Tibial nerve (tissue), 4 donors: ENCODE measurements at places on chromosomes 16 and 17.
A peak's percentile ranks its signal among the peaks of the same experiment; 100 is the strongest.

GRCh38 chr16:73339821-73340220 lies 291.9 kb upstream of the ZFHX3 start:
- no peak overlapping the region for H3K27ac ChIP-seq
- H3K36me3 ChIP-seq, result no peaks in the 10 kb centered on the region
- H3K4me1 ChIP-seq, result no peaks in the 10 kb centered on the region
- no peak for DNase-seq
- H3K27me3 ChIP-seq, result no peaks in the 10 kb centered on the region

GRCh38 chr16:74503412-74503811 lies 82.1 kb upstream of the CLEC18B start:
- H3K4me3 ChIP-seq, result no peak overlapping the region
- no peak for DNase-seq
- H3K27ac ChIP-seq, result no peak overlapping the region
- peaks cover 19% of the 10 kb centered on the region for H3K4me1 ChIP-seq

GRCh38 chr17:9817086-9817485 lies 4.8 kb downstream of the GSG1L2 start:
- H3K27me3 ChIP-seq, result no peaks in the 10 kb centered on the region
- H3K36me3 ChIP-seq, result no peaks in the 10 kb centered on the region
- H3K4me3 ChIP-seq, result no peak overlapping the region
- no peak overlapping the region for H3K27ac ChIP-seq
- no peaks in the 10 kb centered on the region for H3K4me1 ChIP-seq

- peak overlapping the region; percentile 83 for H3K4me3 ChIP-seq
- peaks cover 46% of the 10 kb centered on the region for H3K4me1 ChIP-seq
- H3K27me3 ChIP-seq, result no peaks in the 10 kb centered on the region
- H3K36me3 ChIP-seq, result no peaks in the 10 kb centered on the region
- DNase-seq, result no peak
- H3K27ac ChIP-seq, result peak overlapping the region; percentile 80
Measured at GRCh38 chr17:2710803-2711607, 559 bp downstream of the CLUH start.

DNA sequence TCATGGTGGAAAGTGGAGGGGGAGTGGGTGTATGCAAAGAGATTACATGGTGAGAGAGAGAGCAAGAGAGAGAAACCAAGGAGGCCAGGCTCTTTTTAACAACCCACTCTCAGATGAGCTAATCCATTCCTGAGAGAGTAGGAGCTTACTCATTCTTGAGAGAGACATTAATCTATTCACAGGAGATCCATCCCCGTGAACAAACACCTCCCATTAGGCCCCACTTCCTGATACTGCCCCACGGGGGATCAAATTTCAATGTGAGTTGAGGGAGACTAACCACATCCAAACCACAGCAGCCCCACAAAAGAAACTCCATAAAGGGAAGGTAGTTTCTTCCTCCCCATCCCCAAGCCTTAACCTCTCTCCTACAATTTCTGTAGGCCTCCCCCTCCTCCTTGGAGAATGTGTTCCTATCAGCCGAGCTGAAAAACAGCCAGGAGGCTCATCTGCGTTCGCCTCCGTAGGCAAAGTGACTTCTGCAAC lies 450.0 kb downstream of the NPIPA7 start:
- H3K4me1 ChIP-seq, result no peaks in the 10 kb centered on the region
- DNase-seq, result no peak
- H3K4me3 ChIP-seq, result no peak overlapping the region
- H3K27ac ChIP-seq, result no peak overlapping the region
- no peaks in the 10 kb centered on the region for H3K36me3 ChIP-seq
- no peaks in the 10 kb centered on the region for H3K27me3 ChIP-seq
